ENCODE measurements at places on chromosomes 4 and X.

- peak; percentile 78 for DNase-seq
Measured at GRCh38 chrX:53441531-53442321, 7.6 kb upstream of the HSD17B10 start.

GRCh38 chrX:22424122-22424915 lies 151.6 kb downstream of the CBLL2 start:
- no peak for DNase-seq

DNA sequence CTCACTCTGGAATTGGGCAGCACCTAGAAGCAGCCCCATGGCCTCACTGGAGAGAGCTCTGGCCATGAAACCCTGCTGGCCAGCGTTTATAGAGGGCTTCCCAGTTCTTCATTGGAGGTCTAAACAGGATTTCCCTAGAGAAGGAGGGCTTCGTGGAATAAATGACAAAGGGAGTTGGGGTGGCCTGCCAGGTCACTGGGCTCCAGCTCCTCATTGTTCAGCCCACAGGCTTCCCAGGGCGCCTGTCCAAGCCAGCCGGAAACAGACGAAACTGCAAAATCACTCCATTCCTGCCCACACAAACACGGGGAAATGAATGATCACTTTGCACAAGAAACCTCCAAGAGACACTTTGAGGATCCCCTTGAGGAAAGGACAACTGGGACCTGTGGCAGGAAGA lies 189.7 kb downstream of the TSPAN5 start:
- DNase-seq = no peak

GRCh38 chr4:100489305-100489704 lies 28.5 kb downstream of the EMCN start:
- DNase-seq = no peak

DNA sequence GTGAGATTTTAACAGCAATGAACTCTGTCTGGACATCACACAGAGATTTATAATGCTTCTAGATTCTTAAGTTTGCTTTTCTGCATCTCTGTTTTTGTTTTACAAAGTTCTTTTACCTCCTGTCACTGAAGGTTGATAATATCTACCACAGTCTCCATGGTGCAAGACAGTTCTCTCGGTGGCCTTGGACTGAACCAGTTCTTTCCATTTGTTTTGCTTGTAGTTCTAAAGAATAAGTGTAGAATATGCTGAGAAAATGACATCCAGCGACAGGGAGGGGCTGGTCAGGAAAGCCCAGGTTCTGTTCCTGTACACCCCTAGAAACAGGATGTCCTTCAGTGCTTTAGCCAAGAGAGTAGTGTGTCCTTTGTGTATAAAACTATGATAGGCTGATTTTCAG lies 1079.5 kb upstream of the INTU start:
- no peak for DNase-seq

DNA sequence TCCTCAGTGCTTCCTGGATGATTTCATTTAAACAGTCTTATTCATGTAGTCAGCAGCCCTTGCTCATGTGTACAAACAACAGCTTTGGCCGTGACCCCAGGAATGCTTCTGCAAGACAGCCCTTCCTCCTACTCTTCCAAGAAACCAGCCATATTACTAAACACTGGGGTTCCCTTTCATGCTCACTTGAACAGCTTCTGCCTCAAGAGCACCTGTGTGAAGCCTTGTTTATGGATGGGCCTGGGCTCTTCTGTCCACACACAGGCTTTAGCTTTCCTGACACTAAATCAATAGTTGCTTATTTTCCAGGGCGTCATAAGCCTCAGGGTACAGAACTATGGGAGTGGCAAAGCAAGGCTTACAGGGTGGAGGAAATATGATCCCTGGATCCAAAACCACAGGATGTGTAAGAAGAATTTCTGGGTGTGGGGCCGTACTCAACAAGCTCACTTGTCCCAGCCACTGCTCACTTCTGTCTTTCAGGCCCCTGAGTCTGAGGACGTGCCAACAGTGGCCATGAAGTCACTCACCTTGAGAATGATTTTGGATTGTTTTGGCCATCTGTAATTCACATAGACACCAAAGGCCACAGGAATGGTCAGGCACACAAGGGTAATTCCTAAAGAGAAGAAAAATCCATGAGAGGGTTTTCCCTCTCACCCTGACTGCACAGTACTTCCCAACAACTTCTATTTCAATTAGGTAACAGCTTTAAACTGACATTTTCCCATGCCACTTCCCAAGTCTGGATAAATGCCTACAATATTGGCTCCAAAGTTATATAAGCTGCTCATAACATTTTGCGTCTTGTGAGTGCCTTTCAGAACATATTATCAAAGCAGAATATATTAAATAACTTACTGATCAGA lies 17.7 kb downstream of the SLC10A6 start:
- DNase-seq = no peak

DNA sequence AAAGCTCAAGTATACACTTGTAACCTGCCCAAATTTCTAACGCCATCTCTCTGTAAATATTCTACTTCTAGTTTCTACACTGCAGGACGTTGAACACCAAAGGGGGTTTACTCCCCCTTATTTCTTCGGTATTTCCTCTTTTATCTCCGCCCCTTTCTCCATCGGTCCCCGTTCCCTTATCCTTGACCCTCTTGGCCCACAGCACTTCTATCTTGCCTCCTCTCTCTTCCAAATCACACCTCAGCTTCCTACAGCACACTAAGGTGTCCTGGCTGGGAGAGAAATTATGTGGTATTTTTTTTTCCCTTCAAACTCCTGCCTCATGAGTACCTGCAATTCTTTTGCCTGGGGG lies 715 bp downstream of the ZMAT1 start:
- no peak for DNase-seq

DNA sequence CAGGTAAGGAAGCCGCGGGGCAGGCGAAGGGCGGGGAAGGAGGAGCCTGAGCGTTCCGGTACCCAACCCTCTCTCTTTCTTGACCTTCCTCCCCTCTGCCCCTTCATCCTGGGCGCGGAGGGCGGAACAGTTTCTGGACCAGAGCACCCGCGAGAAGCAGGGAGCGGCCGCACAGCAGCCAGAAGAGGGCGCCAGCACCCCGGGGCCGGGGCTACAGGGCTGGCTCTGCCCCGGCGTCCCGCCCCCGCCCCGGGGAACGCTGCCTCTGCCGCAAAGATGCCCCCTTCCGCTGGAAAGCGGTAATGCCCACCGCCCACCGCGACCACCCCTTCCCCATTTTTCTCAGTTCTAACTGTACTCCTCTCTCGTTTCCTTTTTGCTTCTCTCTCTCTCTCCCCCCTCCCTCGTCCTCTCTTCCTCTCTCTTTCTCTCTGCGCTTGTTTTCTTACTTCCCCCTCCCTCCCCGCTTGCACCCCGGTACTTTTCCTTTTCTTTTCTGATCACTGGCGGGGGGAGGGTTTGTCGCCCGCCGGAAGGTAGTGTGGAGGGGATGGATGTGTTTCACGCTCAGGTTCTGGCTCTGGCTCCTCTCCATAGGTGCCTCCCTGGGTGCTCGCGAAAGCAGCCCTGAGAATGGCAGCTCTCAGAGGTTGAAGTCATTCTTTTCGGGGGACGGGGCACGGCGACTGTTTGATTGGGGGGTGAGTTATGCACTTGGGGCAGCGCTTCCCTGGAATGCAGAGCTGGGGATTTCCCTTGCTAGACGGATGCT lies 13.1 kb upstream of the PRDM8 start:
- peak; percentile 98 for DNase-seq

GRCh38 chr4:26126143-26126718 lies 194.6 kb upstream of the RBPJ start:
- DNase-seq = no peak

DNA sequence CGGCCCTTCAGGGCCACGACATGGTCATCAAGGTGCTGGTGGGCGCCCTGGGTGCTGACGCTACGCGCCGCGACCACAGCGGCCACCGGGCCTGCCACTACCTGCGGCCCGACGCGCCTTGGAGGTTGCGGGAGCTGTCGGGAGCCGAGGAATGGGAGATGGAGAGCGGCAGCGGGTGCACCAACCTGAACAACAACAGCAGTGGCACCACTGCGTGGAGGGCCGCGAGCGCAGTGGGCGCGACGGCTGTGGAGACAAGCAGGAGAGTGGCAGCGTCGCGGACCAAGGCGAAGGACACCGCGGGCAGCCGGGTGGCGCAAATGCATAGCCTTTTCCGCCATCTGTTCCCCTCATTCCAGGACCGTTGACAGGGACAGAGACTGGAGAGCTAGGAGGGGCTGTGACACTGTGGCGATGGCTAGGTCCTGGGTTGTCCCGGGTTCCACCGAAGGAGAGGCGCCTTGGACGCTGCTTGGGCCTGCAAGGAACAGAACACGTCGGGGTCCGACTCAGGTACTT lies 919 bp downstream of the SOWAHD start:
- DNase-seq = no peak

DNA sequence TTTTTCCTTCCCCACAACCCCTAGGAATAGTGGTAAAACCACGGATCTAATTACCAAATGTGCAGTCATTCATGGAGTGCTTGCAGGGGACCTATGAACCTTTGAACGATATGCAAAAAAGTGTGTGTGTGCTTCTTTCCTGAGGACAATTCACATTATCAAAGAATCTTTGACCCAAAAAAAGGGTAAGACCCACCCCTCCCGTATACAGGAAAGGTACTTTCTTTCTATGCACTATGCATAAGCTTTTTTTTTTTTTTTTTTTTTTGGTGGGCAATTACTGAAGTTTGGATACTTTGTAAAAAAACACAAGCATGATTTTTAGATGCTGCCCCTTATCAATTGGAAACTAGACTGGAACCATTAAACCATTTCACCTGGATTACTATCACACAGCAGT lies 31.4 kb downstream of the SPRY1 start:
- DNase-seq = no peak

GRCh38 chrX:80335062-80335830 lies 85.0 kb upstream of the TENT5D start:
- peak; percentile 18 for DNase-seq

GRCh38 chr4:108693211-108693610 lies 42.8 kb downstream of the OSTC start:
- DNase-seq = no peak

DNA sequence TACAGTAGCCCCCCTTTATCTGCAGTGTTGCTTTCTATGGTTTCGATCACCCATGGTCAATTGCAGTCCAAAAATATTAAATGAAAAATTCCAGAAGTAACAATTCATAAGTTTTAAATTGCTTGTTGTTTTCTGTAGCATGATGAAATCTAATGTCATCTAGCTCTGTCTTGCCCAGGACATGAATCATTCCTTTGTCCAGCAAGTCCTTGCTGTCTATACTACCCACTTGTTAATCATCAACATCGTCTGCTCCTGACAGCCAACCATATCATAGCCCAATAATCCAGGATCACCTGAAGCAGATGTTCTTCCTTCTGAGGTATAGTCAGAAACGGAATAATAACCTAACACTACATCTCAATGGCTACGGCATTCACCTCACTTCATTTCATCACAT lies 79.8 kb downstream of the ADAMTS3 start:
- no peak for DNase-seq

DNA sequence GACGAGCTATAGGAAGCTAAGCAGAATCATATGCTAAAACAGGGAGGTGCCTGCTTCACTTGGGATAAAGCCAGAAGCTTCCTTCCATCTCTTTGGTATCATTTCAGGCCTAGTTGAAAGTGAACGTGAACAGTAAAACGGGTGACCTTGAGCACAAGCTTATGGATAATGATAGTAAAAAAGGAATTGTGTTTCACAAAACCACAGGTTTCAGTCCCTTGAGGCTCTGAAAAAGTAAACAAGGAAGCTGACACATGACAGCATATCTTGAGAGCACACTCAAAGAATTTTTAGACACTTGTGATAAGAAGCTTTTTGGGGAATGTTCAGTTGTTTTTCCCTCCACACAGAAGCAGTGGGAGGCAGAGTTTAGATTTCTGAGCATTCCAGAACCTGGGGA lies 286.1 kb downstream of the DCHS2 start:
- DNase-seq = no peak

GRCh38 chrX:12843061-12843667 lies 23.7 kb upstream of the TLR7 start:
- no peak for DNase-seq

DNA sequence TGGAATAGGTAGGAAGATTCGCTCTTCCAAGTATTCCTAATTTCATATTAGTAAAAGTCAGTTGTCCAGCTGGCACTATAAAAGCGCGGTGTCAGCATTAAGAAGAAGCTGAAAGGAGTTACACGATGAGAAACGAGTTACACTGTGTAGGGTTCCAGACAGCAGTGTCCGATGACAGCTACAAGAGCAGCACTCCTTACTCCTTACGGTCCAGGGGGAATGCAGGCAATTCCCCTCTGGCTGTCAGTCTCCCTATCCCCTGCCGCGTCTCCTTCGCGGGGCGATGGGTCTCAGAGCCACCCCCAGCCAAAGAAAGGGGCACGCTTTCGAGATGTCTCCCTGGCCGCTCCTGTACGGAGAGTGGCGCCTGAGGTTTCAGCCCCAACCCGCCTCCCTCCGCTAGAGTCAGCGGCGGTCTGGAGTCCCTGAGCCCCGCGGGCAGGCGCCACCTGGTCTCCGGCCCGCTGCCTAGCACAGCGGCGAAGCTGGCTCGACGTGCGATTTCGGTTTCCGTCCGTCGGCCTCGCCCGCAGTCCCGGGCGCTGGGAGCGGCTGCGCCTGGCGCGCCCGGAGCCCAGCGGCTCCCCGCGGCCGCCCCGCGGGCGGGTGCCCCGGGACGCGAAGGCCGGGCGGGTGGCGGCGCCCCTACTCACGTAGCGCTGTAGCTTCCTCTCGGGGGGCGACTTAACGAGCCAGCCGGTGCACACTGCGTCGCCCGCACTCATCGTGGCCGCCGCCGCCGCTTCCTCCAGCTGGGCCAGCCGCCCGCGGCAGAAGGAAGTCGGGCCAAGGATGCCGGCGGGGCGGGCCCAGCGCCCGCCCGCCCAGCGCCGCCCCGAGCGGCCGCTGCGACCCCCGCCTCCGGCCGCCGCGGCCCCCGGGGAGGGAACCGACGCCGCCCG lies at the start of gene GAB3:
GAB3 (minus strand) TSS at position 777 of the 902 bp plus-strand sequence; CDS start at position 725, 52 bp downstream.
- peak; percentile 43 for DNase-seq

- no peak for DNase-seq
Measured at GRCh38 chrX:46935295-46935694, 23.1 kb downstream of the JADE3 start.

DNA sequence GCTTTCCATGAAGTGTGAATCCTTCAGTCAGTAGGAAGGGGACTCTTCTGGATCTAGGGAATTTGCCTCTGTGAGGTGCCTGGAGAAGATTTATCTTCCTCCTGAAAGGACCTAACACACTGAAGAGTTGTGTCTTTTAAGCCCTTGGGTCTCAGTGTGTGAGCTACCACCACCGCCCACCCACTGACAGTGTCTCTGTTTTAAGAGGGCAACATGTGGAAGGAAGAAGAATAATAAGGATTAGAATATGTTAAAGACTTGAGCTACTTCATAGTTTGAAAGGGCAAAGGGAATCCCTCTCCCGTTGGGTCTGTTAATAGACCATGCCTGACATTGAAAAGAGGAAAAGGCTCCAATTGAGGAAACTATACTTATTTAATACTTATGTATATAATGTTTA lies 64.3 kb upstream of the TLR2 start:
- DNase-seq = no peak

DNA sequence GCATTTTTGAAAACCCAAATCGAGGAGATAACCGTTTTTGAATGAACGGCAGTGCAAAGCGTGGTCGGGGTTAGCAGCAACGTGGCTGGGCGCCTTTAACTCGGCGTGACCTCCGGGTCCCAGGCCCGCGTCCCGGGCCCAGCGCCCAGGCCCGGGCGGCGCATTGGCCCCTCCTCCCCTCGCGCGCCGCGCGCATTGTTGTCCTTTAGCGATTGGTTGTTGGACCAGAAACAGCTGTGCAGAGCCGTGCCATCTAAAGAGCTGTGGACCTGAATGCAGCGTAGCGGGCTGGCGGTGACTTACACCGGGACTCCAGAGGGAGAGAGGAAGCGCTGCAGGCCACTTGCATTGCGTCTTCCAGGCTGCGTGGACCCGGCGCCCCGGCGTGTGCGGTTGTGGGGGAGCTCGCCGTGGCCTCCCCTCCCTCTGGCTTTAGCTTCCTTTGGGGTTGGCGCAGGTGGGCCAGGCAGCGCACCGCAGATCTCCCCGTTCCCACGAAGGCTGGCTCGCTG lies at the start of gene STOX2:
STOX2 (plus strand) TSS at position 227 of the 512 bp plus-strand sequence. CDS start 1,484 bp downstream, outside the sequence.
- peak; percentile 18 for DNase-seq

Measured in activated naive CD8-positive, alpha-beta T cell treated with anti-CD3 and anti-CD28 coated beads, Interleukin-2, amount 50 U/mL, for 24 hours (primary cell).